Left kidney (tissue), 8 donors: ENCODE measurements at places on chromosomes 7 and 10. TPM values are rescaled to one million over a fixed set of nuclear protein-coding genes. Genes with fewer than 3 reads are reported as not detected.

Gene VGF
- 0.20 TPM for polyA plus RNA-seq

- DNase-seq = no peak
Measured at GRCh38 chr10:44992070-44992731, 8.5 kb upstream of the ZNF22 start.

DNA sequence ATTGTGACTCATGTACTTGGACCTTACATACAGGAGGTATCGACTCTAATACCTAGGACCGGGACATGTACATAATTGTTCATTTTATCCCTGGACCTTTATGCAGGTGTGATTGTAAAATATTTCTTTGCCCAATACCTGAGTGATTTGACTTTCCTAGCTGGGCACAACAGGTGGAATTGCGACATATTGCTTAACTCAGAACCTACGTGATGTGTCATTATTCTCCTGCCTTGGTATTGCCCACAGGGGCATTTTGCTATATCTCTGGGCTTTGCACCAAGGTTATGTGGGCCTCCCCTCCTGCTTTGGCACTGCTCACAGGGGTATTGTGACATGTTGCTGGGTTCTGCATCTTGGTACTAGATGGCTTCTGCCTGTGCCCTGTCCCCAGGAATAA is 23.9 kb upstream of the ZNF107 start:
- no peak for DNase-seq

GRCh38 chr7:146136357-146136875 is 19.8 kb downstream of the CNTNAP2 start:
- DNase-seq = no peak

DNA sequence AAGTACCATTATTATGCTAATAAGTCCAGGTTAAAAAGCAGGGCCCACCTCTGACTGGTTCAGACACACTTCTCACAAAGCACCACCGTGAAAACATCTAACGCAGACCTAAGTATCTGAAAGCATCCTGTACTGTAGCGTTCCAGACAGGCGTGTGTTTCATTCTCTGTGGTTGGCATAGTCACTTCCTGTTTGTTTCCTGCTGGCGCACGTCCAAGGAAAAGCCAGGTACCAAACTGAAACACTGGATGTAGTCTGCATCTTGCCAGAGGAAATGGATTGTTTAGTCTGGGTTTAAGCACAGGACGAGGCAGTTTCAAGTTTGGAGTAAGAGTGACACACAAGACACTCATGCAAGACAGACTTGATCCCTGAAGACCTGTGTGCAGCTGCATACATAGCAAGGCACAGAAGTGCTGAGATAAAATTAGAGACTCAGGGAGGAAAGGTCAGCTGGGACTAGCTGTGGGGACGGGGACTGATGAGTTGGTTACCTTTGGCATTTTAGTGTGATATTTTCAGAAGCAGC is 23.3 kb downstream of the BPGM start:
- no peak for DNase-seq

DNA sequence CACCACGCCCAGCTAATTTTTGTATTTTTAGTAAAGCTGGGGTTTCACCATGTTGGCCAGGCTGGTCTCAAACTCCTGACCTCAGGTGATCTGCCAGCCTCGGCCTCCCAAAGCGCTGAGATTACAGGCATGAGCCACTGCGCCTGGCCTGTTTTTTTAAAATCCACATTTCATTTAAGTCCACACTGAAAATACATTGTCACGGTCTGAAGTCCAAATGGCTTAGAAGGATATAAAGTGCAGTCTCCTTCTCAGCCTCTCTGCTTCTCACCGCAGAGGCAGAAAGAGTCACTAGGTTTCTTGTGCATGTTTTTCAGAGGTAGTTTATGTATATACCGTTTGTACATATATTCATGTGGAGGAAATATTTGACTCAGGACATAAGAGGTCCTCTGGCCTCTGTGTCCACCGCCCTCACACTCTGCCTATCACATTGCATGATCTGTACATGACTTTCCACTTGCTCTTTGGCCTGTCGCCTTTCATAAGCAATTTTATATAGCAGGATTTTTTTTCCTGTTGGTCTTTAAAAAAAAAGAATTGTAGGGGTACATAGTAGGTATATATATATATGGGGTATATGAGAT is 42.9 kb downstream of the BLNK start:
- DNase-seq = no peak

GRCh38 chr7:29315122-29315891 is 120.7 kb downstream of the CHN2 start:
- DNase-seq = no peak

Gene INSYN2A
- polyA plus RNA-seq = 2.6 TPM

DNA sequence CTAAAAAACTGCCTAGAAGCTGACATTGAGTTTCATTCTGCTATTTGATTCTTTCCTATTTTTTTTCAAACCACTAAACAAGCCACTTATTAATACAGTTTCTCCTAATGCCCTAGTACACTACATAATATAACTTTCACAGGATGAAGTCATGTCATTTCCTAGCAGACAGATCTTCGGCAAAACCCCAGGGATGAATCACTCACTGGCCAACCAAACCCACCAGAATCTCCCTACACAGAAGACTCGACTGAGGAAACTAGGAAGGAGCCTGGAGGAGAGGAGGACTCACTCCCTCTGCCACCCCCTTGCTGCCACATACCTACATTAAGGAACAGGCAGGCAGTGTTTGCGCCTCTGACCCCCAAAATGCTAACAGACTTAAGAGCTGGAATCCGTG is 33.4 kb downstream of the XPNPEP1 start:
- no peak for DNase-seq

- no peak for DNase-seq
Measured at GRCh38 chr7:130491841-130492522, at the start of gene MEST. Gene MEST (plus strand): TSS chr7:130492085. CDS start chr7:130492314, 229 bp downstream.
